ENCODE measurements at places on chromosomes 11 and 22. TPM values are rescaled to one million over a fixed set of nuclear protein-coding genes. Genes with fewer than 3 reads are reported as not detected.

SH3BP1 gene
- 7.9 TPM for total RNA-seq

TYR gene
- not detected for total RNA-seq

P2RX6 gene
- 2.7 TPM for total RNA-seq

ANGPTL5 gene
- total RNA-seq, result 0.28 TPM

TENM4 gene
- 16.6 TPM for total RNA-seq

KRTAP5-7 gene
- not detected for total RNA-seq

SLC6A5 gene
- total RNA-seq, result not detected

MEI1 gene
- 1.7 TPM for total RNA-seq

TMEM191C gene
- 1.1 TPM for total RNA-seq

ZNF280A gene
- total RNA-seq, result under 0.01 TPM

LDLRAD3 gene
- total RNA-seq, result 18.9 TPM

SCN4B gene
- not detected for total RNA-seq

LIN7C gene
- total RNA-seq, result 85.1 TPM

NRGN gene
- 0.77 TPM for total RNA-seq

MRGPRX3 gene
- not detected for total RNA-seq

ETS1 gene
- 71.9 TPM for total RNA-seq

THRSP gene
- total RNA-seq, result not detected

OR52N4 gene
- total RNA-seq, result not detected

MS4A7 gene
- total RNA-seq, result not detected

TNNT3 gene
- total RNA-seq, result not detected

ADM2 gene
- total RNA-seq, result 0.58 TPM

ADAMTS8 gene
- total RNA-seq, result 0.28 TPM

SLC22A9 gene
- not detected for total RNA-seq

PACSIN3 gene
- total RNA-seq, result 23.6 TPM

ACTN3 gene
- total RNA-seq, result under 0.01 TPM

PKNOX2 gene
- 0.38 TPM for total RNA-seq

PNPLA5 gene
- not detected for total RNA-seq

CTTN gene
- 405 TPM for total RNA-seq

GSTT2B gene
- total RNA-seq, result 4.2 TPM

OR52H1 gene
- 0.56 TPM for total RNA-seq

OR2AT4 gene
- total RNA-seq, result not detected

C11orf86 gene
- total RNA-seq, result not detected

SNX32 gene
- total RNA-seq, result 0.38 TPM

FXYD6 gene
- under 0.01 TPM for total RNA-seq

MMP12 gene
- total RNA-seq, result not detected

TBX10 gene
- not detected for total RNA-seq

Data from regular cardiac myocyte (primary cell).